Activated CD4-positive, alpha-beta T cell treated with anti-CD3 and anti-CD28 coated beads, Interleukin-2, amount 50 U/mL, for 48 hours (primary cell): ENCODE measurements at places on chromosomes 13 and 19.
A peak's percentile ranks its signal among the peaks of the same experiment; 100 is the strongest.

- no peak for DNase-seq
These were observed 89.2 kb downstream of the DHRS12 start for GRCh38 chr13:51714663-51715168.

- DNase-seq, result no peak
These were observed 211.7 kb downstream of the LIG4 start for GRCh38 chr13:108003626-108004025.

DNA sequence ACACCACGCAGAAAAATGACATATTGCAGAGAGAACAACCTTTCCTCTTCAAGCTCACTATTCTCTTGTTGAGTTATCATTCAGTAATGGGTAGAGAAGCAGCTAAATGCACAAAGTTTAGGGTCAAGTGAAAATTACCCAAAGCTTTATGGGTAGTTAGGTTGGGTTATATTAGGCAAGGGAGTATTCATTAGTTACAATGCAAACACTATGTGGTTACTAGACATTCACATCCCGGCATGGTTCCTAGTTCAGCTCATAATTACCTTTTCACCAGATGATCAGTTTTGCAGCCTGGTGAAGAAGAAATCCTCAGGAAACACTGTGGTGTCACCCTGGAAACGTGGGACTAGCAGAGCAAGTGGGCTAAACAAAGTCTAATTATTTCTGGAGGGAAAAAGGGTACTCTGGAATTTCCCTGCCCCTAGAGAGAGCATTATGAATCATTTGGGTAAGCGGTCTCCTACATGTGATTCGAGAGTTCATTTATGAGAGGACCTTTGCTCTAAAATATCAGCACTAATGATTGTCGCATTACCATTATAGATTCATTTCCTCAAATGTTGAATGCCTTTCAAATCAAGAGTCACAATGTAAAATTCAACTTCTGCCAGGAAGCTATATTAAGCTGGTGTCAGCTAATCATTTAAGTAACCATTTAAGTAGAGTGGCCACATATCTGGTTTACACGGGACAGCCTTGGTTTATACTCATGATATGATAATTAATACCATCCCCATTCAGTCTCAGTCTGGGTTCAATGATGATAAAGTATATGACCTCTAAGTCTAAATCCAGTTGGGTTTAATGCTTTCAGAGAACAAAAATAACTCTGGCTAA is 1208.0 kb downstream of the DIAPH3 start:
- DNase-seq, result no peak

GRCh38 chr13:108558489-108558888 is 70.9 kb upstream of the MYO16 start:
- no peak for DNase-seq

- DNase-seq, result no peak
These were observed 77.4 kb upstream of the PCDH8 start for GRCh38 chr13:52925775-52926285.

GRCh38 chr19:33450689-33451088 is 70.9 kb downstream of the PEPD start:
- DNase-seq, result no peak

DNA sequence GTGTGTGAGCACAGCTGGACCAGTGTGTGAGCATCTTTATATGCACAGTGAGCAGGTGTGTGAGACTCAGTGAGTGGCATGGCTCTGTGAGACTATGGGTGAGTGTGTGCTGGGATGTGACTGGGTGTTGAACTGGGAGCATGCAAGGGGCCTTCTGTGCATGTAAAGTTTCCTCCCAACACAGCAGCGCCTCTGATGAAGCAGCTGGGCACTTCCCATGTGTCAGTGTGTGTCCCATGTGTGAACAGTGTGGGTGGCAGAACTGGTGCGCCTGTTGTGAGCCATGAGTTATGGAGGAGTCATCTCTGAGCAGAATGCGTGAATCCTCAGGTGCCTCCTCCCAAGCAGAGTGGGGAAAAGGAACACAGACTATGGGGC is 24.1 kb downstream of the LGALS16 start:
- peak; percentile 69 for DNase-seq

- no peak for DNase-seq
These were observed 401.1 kb upstream of the SPRY2 start for GRCh38 chr13:80742033-80742432.

DNA sequence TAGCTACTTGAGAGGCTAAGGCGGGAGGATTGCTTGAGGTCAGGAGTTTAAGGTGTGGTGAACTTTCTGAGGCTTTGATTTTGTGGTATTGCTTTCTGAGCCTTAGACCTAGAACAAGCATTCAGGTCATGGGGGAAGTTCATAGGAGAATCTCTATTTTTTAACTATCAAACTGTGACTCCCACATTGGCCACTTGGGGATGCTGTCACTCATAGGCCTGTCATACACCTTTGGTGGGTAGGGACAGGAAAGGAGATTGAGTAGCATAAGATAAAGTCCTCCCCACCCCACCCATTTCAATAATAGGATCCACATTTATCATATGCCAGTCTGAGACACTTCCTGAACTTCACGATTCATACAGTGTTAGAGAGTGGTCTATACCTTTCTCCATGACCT is 41.9 kb upstream of the PSG2 start:
- no peak for DNase-seq

DNA sequence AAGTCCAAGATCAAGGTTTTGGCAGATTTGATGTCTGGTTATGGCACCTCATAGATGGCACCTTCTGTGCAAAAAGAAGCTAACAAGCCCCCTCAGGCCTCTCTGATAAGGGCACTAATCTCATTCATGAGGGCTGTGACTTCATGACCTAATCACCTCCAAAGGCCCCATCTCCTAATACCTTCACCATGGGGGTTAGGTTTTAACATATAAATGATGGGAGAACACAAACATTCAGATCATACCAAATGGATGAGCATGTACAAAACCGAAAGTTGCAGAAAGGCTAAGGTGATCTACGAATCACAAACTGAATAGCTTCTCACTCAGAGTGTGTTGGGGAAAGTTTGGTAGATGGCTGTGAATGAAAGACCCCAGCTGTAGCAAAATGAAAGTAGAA is 217.4 kb downstream of the TBC1D4 start:
- DNase-seq, result no peak

GRCh38 chr13:78409172-78409571 is 194.2 kb downstream of the POU4F1 start:
- no peak for DNase-seq

- DNase-seq, result no peak
These were observed 88.5 kb downstream of the TEX26 start for GRCh38 chr13:31020996-31021395.
